Psoas muscle (tissue), 8 donors: ENCODE measurements at places on chromosomes 2 and 18. TPM values are rescaled to one million over a fixed set of nuclear protein-coding genes. Genes with fewer than 3 reads are reported as not detected.

The CENPA gene
- not detected for total RNA-seq

The MROH2A gene
- total RNA-seq = not detected

The FSHR gene
- not detected for total RNA-seq

The TEX44 gene
- not detected for total RNA-seq

The CNOT9 gene
- 15.9 TPM for total RNA-seq

The KIAA2012 gene
- not detected for total RNA-seq

The CCDC74A gene
- total RNA-seq = 0.51 TPM

- peak; percentile 74 for DNase-seq
Measured at GRCh38 chr2:207530160-207531031, 634 bp downstream of the CREB1 start.

DNA sequence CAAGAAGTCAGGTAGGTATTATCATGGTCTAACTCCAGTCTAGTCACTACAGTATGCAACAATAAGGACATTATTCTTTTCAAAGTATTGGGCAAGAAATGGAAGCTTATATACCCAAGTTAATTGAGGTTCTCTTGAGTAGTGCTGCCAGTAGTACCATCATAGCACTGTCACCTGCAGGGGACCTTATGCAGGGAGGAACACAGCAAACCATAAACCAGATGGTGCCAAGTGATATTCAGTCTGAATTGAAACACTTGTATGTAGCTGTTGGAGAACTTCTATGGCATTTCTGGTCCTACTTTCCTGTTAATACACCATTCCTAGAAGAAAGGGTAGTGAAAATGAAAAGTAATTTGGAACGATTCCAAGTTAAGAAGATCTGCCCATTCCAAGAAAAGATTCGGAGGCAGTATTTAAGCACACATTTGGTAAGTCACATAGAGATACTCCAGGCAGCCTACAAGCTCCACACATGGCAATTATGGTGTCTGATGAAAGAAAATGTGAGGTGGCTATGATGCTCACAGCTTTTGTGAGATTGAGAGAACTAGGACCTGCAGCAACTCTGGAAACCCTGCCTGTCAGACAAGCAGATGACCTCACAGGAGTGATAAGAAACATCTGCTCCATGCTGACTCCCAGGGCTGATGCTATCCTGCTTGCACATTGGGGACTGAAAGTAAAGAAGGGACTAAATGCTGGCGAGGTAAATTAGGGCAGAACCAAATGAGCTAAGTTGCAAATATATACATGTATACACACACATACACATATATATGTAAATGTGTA, 174.7 kb downstream of the MC4R start:
- DNase-seq = no peak

DNA sequence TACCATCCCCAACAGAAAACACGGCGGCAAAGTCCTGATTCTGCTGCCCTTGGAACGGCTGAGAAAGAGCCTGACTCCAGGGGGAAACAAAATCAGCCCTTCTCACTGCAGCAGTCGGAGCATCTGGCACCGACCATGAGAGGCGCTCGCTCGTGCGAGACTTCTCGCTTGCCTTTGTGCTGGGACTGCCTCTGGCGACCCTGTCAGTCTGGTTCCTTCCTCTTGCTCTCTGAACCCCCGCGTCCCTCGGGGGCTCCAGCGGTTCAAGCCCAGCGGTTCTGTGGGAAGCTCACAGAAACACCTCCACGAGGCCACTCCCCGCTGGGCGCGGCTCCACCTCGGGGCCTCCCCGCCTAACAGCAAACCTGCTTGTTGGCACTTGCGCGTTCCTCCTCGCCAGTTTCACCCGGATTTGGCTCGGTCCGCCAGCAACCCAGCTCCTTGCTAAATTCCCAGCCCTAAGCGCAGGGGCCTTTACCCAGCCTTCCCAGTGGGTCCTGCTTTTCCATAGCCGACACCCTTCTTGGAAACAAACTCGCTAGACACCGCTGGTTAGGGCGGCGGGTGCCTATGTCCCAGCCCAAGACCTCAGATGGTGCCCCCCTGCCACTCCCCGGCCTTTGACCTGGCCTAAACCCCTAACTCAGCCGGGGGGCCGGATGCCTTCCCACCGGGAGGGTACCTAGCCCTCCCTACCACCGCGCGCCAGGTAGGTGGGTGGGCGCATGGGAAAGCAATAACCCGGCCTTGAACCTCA, 2.2 kb downstream of the RND3 start:
- peak; percentile 77 for DNase-seq

DNA sequence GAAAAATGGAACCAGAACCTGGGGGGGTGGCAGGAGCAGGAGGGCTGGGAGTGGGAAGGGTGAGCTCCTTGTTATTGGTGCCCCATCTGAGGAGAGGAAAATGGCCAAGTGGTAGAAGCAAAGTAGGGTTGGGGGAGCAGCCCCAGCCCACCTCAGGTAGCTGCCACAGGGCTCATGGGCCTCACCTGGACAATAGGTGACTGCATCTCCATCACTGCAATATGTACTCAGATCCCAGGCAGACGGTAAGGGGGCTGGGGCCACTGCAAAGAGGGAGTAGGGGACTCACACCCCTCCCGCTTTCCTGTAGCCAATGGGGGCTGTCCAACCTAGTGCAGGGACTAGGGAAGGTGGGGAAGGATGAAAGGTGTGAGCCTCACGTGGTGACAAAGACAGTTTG, 4.2 kb downstream of the C2orf81 start:
- DNase-seq = no peak

DNA sequence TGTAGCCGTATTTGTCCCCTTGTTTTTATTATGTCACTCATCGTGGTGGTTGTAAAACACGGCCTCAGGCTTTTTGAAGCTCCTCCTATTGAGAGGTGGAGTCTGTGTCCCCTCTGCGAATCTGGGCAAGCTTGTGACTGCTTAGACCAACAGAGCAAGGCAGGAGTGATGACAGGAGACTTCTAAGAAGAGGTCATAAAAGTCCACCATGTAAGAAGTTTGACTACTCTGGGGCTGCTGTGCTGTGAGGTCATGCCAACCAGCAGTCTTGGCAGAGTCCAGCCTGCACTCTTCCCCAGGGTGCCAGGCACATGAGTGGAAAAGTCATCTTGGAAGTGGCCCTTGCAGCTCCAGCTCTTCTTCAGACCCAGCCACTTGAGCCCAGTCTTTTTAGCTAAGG, 83.8 kb upstream of the SPTBN1 start:
- no peak for DNase-seq

- DNase-seq = no peak
Measured at GRCh38 chr2:230327418-230328154, 593 bp downstream of the SP140L start.

DNA sequence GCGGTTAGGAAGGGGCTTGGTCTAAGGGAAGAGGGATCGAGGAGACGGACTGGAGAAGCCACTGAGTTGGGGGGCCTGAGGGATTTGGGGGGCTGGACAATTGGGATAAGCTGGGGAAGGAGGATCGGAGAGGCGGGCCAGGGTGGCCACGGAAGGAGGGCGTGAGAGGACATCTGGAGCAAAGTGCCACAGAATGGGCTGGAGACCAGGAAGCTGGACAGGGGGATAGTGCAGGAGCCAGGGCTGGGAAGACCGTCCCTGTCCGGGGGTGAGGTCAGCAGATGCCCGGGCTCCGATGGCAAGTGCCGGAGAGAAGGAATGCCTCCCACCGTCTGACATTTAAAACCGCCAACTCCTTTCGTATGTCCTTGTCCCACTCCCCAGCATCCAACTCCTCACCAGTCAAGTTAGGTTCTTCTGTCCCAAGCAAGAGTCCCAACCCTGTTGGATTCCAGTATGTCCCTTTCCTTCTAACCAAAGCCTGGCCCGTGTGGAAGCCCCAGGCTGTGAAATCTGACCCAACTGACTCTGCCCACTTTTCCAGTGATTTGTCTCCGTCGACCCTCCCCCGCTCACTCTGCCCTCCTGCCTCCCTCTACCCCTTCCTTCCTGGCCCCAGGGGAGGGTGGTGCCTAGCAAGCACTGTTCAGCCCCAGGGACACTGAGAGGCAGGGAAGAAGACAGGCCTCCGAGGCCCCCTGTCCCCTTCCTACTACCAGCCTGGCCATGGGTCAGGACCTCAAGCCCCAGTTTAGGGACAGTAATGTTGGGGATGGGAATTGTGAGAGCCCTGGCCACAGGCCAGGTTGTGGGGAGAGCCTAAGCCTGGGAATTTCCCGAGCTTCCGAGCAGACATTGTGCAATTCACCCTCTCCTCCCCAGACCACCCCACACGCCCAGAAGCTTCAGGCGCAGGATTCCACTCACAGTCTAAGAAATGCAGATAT, 31.5 kb upstream of the TMBIM1 start:
- DNase-seq = peak; percentile 31

DNA sequence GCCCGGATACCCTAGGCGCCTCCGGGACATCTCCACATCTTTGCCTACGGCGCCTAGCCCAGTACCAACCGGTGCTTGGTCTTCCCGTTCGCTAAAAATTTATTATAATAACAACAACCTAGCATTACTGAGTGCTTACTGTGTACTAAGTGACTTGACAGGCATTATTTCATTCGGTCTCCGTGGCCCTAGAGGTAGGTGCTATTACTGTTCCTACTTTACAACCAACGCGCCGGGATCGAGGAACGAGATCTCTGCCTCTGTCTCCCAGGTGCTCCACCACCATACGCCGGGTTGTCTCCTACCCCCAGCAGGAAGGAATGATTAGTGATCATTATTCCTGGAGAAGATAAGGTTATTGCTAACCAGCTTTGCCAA, 657 bp upstream of the BIN1 start:
- DNase-seq = no peak

- no peak for DNase-seq
Measured at GRCh38 chr2:19943189-19943588, 41.4 kb upstream of the TTC32 start.

DNA sequence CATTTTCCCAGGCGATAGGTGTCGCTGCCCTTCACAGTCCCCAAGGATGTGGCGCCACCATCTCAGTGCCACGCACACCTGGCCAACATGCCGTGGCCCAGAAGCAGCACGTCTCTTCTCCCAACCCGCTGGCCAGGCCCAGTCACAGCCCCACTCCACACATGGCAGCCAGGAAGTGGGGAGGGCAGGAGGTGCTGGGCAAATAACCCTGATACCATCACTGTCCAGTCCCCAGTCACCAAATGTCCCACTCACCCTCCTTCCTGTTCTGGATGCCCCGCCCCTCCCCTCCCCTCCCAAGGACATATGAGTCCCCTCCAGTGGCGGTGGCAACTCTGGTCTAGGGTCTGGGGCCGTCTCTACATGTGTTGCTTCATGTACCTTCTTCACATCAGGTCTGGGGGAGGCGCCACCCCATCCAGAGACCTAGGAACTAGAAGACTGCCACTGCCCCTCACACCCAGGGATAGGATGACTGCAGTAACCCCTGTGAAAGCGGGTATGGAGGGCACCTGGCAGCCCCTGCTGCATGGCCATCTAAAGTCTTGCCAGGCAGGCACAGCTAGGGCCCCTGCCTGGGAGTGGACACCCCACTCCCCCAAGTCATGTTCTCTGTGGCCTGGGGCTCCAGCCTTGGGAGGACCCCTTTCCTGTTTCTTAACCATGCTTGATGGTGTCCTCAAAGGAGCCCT, 7.3 kb upstream of the CAPN10 start:
- DNase-seq = no peak

DNA sequence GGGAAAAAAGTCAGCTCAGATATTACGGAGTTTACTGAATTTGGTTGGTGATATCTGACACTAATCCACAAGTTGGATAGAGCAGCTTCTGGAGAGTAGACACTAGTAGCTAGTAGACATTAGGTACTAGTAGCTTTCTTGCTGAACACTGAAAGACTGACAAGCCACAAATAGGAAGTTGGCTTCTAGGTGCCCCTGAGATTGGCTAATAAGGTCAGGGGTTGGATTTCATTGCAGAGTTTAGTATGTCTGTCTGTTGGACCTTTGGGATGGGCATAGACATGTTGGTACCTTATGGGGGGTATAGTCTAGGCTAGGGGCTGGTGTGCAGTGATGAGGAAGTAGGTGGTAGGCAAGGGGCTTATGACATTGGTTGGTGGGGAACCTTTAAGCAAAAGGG, 164.9 kb upstream of the LRRTM1 start:
- no peak for DNase-seq

DNA sequence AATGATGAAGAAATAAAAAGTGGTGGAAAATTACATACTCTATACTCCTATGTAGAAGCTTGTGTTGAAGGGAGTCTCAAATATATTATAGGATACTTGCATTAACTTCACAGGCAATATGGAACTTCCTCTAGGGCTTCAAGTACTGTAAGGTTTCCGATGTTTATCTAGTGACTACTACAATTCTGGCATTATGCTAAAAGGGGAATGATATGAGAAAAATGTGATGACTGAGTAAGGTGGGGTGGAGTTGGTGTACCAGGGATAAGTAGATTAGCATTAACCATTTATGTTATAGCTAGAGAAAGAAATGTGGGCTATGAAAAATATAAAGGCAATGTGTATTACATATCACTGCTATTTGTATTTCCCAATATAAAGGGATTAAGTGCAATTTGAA, 229.5 kb downstream of the DCC start:
- no peak for DNase-seq

DNA sequence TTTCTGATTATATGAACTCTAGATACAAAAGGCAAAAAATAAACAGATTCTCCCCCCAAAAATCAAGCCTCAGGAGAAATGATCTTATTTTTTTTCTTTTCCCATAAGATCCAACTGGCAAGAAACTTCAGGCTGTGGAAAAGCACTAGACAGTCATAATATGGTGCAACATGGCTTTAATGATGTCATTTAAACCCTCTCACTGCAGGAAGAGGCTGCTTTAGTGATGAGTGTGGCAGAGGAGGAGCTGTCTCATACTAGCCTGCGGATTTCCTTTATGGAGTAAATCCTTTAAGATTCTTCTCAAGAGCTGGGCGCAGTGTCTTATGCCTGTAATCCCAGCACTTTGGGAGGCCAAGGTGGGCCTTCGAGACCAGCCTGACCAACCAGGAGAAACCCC, 83.3 kb upstream of the CD28 start:
- DNase-seq = no peak

DNA sequence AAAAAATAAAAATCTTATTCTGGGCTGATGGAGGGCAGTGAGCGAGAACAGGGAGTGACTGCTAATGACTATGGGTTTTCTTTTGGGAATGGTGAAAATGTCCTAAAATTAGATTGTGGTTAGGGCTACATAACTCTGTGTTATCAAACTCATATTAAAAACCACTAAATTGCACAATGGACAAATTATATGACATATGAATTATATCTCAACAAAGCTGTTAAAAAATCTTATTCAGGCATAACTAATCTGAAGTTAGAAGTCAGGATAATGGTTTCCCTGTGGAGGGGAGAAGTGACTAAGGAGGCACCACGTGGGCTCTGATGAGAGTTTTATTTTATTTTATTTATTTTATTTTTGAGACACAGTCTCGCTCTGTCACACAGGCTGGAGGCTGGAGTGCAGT, 32.1 kb upstream of the DPP4 start:
- no peak for DNase-seq

DNA sequence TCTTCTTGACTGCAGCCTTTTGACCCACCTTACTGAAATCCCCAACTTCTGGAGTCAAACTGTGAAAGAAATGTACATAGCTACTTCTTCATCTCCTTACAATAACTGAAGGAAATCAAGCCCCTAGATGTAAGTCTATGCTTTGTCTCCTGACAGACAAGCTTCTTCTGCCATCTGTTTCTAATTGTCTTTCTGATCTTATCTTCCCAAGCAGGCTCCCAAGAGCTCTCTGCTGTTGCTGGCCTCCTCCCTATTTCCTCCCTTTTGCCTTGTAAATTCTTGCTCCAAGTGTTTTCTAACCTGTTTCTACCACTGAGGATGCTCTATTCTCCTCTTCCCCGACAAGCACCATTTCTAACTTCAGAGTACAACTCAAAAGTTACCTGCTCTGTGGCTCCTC, 77.4 kb upstream of the OSR1 start:
- no peak for DNase-seq
